SW 1271 (cell line): ENCODE measurements at places on chromosomes 11 and 22.

DNA sequence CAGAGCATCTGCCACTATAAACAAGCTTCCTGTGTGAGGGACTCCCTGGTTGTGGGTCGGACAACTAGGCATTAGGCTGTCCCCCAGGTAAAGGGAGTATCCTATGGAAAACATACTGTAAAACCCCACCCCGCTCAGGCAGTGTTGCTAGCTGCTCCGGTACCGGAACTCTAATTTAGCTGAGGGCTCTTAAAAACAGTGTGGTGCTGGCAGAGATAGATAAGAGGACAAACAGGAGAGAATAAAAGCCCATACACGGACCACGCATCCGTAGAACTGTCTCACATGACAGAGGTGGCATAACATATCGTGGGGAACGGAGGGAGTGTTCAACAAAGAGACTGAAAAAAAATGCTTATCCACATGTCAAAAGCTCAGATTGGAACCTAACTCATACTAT is 3.4 kb upstream of the MOGAT2 start:
- DNase-seq, result no peak

- DNase-seq, result no peak
Measured at GRCh38 chr11:115263799-115264656, 240.2 kb downstream of the CADM1 start.

DNA sequence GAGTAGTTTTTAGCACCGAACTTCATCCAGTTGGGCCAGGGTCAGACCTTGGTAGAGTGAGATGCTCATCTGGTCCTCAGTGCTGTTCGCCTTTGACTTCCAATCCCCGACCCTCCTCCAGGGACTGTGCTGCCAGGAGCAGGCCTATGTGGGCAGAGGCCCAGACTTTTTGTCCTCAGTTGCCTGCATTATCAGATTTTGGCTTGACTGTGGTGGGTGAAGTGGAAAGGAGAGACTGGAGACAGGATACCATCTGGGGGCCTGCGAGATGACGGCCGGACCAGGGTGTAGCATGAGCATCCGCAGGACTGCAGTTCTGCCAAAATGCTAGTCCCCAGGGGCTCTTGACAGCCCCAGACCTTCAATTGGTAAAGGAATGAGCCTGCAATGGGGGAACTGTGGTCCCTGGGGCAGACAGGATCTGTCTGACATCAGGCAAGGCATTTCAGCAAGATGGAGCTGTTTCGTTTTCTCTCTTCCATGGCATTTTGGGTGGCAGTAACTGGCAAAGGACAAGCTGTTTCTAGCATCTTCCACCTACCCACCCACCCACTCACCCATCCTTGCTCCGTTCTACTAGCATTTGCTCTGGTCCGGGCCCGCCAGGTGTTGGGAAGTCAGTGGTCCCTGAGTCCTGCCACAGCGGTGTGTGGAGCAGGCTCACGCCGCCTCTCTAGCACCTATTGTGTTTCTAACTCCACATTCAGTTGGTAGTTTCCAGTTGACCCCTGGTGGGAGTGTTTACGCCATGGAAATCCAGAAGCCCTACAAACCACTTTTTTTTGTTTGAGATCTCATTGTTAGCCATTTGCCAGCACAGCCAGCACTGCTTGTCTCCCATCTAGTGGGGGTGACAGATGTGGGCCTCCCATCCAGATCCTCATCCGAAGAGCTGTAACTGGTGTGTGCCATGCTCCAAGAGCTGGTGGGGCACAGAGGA is 53.5 kb downstream of the OTOG start:
- DNase-seq, result no peak

DNA sequence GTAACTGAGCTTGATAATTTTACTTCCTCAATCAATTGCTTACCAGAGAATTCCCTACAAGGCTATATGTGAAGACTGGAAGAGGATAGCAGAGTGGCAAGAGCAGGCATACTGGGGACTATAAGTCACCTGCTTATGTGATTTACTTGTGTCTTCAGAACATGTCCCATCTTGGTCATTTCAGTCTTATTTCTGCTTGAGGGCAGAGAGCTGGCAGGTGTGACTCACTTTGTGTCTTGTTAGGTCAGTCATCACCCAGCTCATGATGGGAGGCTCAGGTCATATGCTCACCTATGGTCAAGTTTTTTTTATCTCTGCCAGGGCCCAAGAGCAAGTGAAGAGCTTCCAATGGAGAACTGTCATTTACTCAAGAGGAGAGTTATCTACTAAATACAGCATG is 6.2 kb downstream of the SRSF8 start:
- no peak for DNase-seq

GRCh38 chr11:11786771-11787170 is 55.0 kb upstream of the USP47 start:
- DNase-seq, result peak; percentile 18

DNA sequence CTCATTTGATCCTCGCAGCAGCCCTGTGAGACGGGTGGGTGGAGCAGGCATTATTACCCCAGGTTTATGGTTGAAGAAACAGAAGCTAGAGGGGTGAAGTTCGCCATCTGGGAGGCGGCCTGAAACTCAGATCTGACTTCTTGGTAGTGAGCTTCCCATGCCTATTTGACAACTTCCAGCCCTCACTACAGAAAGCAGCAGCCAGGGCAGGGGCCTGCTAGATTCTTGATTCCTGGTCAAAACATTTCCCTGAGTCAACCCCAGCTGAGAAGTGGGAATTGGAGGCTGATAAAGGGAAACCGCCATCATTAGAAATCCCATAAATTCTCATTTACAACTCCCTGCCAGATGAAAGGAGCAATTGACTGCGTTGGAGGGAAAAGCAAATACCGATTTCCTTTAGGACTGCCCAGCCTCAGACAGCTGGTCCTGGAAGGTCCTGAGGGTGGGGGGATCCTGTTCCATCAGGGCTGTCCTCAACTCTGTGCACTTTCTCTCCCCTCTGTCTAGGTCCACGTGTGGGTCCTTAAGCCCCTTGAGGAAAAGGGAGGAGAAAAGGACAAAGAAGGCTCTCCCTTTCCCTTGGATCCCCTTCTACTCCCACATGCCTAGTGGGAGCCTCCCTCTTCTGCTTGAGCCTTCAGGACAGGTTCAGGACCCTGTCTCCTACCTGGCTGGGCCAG is 10.2 kb upstream of the NECTIN1 start:
- no peak for DNase-seq

- no peak for DNase-seq
Measured at GRCh38 chr22:39290724-39291161, 28.7 kb downstream of the RPL3 start.

- no peak for DNase-seq
Measured at GRCh38 chr11:35618497-35619115, 346 bp downstream of the FJX1 start.

DNA sequence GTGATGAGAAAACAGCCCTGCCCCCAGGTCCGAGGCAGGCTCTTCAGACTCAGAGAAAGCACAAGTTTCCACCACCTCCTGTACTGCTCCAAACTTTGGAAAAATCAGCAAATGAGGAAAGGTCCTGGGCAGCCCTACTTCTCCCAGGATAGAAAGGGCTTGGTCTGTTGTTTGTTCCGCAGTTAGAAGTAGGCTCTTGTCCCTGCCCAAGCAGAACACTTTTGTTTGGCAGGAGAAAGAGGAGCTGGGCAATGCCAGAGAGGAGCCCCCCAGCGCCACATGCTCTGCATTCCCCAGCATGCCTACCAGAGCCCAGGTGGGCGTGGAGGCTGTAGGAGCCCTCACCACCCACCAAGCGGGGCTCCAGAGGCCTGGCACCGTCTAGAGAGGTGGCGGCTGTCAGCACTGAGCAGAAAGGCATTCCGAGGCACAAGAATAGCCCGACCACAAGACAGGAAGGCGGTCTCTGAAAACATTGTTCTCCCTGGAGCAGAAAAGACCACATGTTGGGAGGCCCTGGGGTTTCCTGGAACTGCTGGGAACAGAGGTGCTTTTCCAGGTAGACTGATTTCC is 90.3 kb upstream of the CD82 start:
- DNase-seq, result no peak

DNA sequence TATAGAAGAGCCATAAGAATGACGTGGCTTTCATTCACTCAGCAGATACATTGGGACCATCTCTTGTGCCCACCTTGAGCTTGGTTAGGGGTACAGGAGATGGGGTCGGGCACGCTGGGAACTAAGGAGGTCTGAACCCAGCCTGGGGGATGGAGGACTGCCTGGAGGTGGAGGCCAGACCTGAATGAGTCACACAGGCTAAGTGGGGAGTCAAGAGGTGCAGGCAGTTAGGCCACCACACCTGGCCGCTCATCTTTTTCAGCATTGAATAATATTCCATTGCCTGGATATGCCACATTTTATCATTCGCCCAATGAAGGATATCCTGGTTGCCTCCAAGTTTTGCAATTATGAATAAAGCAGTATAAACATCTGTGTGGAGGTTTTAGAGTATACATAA is 3.8 kb upstream of the PPIL2 start:
- no peak for DNase-seq

DNA sequence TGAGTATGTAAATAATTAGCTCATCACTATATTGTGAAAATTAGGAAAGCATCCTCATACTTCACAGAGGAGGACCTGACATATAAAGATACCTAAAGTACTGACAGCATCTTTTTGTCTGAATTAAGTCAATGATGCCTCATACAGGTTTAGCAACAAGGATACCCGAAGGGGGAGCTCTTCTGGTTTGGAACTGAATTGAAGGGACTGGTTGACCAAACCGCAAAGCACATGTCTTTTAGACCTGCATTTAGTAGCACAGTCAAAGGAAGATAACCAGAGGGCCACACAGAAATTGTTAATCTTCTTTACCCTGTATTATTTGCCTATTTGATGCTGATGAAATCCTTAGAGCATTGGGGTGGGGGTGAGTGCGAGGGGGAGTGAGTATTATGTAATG is 12.9 kb upstream of the WT1 start:
- DNase-seq, result no peak

DNA sequence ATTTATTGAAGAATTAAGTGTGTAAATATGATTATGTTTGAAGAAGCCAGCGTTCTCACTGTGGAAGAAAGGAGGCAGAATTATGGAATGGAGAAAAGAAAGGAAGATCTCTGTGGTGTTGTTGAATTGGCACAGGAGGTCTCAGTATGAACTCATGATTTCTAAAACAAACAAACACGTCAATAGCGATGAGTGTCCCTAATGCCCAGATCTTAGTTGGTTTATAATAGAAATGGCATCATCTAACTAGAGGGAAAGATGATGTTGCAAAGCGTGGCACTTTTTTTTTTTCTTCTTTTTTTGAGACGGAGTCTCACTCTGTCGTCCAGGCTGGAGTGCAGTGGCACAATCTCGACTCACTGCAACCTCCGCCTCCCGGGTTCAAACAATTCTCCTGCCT is 39.2 kb upstream of the SLN start:
- DNase-seq, result no peak

GRCh38 chr11:97961431-97961830 is 1059.3 kb upstream of the CNTN5 start:
- no peak for DNase-seq

DNA sequence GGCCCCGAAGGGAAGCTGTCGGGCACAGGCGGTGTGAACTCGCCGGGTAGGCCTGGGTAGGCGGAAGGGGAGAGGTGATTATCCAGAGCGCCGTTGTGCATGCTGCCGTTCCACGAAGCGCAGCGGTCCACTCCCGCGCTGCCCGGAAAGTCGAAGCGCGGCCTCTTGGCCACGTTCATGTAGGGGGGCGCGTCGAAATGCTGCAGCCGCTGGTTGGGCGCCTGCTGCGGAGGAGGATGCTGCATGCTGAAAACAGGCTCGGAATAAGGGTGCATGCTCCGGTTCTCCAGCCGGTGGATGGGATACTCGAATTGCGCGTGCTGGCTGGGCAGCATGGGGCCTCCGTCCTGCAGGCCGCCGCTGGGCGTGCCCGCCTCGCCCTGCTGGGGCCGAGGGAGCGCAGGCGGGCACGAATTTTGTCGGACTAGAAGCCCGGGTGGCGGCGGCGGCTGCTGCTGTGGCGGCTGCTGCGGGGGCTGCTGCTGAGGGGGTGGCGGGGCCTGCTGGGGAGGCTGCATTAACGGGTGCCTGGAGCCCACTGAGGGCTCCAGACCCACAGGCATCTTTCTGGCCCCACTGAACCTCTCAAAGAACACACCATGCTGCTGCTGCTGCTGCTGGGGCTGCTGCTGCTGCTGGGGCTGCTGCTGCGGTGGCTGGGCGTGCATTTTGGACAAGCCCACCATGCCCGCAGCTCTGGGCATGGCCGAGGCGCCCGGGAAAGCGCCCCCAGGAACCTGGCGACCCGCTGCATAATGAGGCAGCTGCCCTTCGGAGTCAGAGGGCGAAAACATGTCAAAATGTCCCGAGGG is 2.3 kb downstream of the MN1 start:
- DNase-seq, result no peak

GRCh38 chr11:77467993-77468392 is 5.9 kb downstream of the PAK1 start:
- no peak for DNase-seq

DNA sequence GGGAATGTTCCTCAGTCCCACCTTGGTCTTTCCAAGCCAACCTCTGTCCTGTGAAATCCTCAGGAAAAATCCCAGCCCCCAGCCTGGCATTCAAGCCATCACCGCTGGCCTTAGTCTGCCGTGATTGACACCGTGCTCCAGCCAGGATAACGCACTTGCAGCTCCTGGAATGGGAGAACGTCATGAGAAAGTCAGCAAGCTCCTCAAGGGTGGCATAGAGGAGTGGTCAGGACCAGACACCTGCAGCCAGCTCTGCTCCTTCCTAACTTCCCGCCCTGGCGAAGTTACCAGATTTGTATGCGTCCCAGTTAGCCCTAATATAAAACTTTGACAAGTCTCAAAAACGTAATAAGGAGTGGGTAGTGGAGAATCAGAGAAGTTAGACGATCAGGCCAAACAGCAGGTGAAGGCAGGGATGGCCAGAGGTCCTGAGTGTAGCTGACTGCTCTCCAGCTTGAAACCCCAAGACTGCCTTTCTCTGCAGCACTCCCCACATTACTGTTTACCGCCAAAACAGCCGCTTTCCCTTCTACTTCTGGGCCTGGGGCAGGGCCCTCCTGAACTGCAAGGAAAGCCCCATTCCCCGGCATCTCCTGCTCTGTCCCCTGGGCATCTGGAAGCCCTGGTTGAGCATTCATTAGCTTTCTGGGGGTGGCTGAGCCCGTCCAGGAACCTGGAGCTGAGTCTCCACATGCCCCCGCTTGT is 1.3 kb upstream of the DKK3 start:
- DNase-seq, result no peak

- no peak for DNase-seq
Measured at GRCh38 chr11:70798296-70798695, 400.0 kb downstream of the CTTN start.

- no peak for DNase-seq
Measured at GRCh38 chr22:38841635-38842034, 2.2 kb downstream of the NPTXR start.

DNA sequence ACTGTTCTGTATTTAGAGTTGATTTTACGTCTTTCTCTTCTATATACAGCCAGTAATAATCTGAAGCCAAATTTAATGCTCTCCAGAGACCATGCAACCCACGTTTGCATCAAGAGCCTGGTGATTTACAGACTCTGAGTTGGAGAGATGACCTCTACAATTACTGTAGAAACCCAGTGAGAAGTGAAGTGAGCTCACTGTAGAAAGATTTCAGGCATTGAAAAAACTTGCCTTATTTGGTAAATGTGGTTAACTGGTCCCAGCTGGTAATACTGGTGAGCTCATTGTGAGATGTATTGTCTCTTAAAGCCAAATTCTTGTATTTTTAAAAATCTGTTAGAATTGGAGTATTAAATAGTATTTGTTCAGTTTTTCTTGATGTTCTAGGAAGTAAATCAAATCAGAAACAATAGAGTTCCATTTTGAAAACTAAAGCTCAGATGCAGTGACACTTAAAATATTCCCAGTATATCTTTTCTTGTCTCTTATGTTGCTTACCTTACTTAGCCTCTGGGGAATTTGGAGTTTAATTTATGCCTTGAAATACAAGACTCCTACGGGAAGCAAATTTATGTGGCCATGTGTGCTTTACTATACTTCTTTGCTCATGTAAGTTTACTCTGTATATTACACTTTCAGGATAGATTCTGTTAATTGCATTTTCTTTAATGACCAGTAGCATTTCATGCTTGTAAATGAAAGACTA is 189.9 kb downstream of the ARHGAP42 start:
- peak; percentile 74 for DNase-seq
